ENCODE measurements at places on chromosomes 6 and 20.

- no peak for DNase-seq
Measured at GRCh38 chr6:53437557-53438202, 88.9 kb upstream of the ELOVL5 start.

GRCh38 chr6:411402-412145 lies 20.0 kb downstream of the IRF4 start:
- DNase-seq = no peak

DNA sequence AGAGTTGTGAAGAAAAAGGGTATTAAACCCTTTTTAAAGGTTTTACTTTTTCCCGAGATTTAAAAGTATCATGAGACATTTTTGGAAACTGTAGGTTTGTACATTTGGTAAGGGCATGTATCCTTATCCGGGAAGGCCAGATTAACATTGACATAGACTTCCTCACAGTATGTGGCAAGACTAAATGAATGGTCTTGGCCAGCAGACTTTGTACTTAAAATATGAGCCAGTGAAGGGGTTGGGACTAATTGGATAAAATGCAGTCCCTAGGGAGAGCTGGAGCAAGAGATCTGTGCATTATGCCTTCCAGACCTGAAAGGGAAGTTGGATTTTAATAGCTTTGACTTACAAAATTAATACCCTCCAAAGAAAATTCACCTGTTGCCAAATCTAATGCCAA lies 60.4 kb upstream of the CCN2 start:
- DNase-seq = no peak

DNA sequence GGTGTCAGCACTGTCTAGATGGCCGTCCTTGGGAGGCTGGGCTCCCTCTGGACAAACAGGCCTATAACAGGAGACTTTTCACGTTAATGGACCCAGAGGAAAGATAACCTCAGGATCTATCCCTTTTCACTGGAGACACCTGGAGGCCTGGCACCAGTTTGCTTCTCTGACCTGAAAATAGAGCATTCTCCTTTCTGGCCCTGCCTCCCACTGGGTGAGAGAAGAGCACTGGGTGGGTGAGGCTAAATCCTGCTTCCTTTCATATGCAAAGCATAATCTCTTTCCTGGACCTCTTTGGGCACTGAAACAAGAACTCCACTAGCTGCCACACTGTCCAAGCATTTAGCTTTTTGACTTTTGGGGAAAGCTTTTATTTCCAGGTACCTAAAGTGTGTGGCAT lies 78.3 kb downstream of the FOXO3 start:
- no peak for DNase-seq

DNA sequence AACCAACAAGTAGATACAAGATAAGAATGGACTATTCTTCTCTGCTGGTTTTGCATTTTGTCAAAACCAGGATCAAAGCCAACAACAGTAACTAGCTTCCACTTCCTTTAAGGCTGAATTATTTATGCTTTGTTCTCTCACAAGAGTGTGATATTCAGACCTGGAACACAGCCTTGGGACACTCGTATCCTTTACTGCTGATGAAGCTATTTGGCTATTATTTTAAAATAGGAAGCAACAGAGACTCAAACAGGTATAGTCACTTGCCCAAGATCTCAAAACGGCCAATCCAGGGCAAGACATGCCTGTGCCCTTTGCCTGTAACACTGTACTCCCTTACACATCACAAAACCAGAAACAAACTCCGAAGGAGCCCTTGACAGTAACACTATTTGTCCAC lies 19.9 kb downstream of the SPTLC3 start:
- no peak for DNase-seq

- DNase-seq = no peak
Measured at GRCh38 chr6:158205169-158205944, 37.2 kb downstream of the GTF2H5 start.

GRCh38 chr20:23654717-23655116 lies 17.0 kb upstream of the CST3 start:
- DNase-seq = no peak

- DNase-seq = no peak
Measured at GRCh38 chr6:2875359-2876191, 27.5 kb downstream of the SERPINB9 start.

All from left hindlimb (tissue), 1 donor.